ENCODE measurements at places on chromosomes 11 and 22.
A peak's percentile ranks its signal among the peaks of the same experiment; 100 is the strongest.

- peak; percentile 79 for DNase-seq
Measured at GRCh38 chr11:118198370-118198769, 21.9 kb upstream of the SCN2B start.

GRCh38 chr22:46079861-46080821 lies 70.2 kb upstream of the PPARA start:
- peak; percentile 49 for DNase-seq

- DNase-seq, result no peak
Measured at GRCh38 chr11:34037016-34037415, 14.5 kb upstream of the CAPRIN1 start.

- no peak for DNase-seq
Measured at GRCh38 chr11:21630934-21631478, 561.9 kb upstream of the ANO5 start.

- DNase-seq, result no peak
Measured at GRCh38 chr11:23897453-23898286, 599.2 kb upstream of the LUZP2 start.

GRCh38 chr22:23675502-23676415 lies 15.1 kb upstream of the RGL4 start:
- peak; percentile 61 for DNase-seq
